ENCODE measurements at places on chromosomes 1 and 21. TPM values are rescaled to one million over a fixed set of nuclear protein-coding genes. Genes with fewer than 3 reads are reported as not detected.

DNA sequence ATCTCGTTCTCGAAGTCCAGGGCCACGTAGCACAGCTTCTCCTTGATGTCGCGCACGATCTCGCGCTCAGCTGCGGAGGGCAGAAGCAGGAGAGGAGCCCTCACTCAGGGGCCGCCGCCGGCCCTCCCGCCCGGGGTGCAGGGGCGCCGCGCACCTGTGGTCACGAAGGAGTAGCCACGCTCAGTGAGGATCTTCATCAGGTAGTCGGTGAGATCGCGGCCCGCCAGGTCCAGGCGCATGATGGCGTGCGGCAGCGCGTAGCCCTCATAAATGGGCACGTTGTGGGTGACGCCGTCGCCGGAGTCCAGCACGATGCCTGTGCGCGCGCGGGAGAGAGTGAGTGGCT lies 1.8 kb downstream of the ACTA1 start:
- H3K36me3 ChIP-seq: peaks cover 12% of the 10 kb centered on the region
- H3K4me1 ChIP-seq: peaks cover 6% of the 10 kb centered on the region
- DNase-seq: no peak
- no peak overlapping the region for H3K4me3 ChIP-seq
- H3K27ac ChIP-seq: no peak overlapping the region

Gene ARMH1
- not detected for total RNA-seq

DNA sequence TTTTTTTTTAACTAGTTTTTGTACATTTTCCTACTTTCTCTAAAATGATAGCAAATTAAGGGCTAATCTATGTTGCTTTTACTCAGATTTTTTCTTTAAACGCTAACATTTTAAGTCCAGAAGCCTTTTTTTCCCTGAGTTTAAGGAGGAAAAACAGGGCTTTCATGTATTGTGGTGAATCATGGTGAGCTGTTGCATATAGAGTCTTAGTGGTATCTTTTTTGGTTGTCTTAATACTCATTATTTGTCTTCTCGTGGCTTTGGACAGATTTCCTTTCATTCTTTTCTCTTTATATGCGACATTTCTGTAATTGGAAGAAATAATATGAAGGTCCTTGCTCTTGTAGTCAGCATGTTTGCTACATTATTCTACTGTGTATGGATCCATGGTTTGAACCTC lies 1015.6 kb downstream of the PLA2G4A start:
- DNase-seq: no peak
- H3K27ac ChIP-seq: no peak overlapping the region
- no peaks in the 10 kb centered on the region for H3K4me1 ChIP-seq
- no peak overlapping the region for H3K4me3 ChIP-seq

DNA sequence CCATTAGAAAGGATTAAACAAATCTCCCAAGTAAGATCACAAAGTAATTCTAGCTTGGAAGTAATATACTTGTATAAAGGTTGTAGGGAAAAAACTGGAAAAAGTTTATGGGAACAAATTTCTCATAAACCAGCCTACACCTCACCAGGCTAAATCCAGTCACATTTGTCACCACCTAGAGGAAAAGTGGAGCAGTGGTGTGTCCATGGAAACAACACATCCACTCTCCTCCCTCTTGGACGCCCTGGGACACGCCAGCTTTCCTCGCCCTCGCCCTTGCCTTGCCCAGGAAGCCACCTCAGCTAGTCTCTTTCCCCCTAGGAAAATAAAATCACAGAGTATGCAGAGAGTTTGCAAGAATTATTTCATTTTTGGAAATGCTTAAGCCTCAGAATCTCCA lies 2.2 kb downstream of the PALMD start:
- peaks cover 10% of the 10 kb centered on the region for H3K4me1 ChIP-seq
- H3K27me3 ChIP-seq: peaks cover 16% of the 10 kb centered on the region
- no peak overlapping the region for H3K4me3 ChIP-seq
- DNase-seq: no peak
- no peak overlapping the region for H3K27ac ChIP-seq
- no peaks in the 10 kb centered on the region for H3K36me3 ChIP-seq

Gene FCN3
- not detected for total RNA-seq

GRCh38 chr1:162397943-162398560 lies 13.9 kb downstream of the SH2D1B start:
- H3K27ac ChIP-seq: no peak overlapping the region
- H3K4me3 ChIP-seq: no peak overlapping the region
- no peaks in the 10 kb centered on the region for H3K36me3 ChIP-seq
- H3K4me1 ChIP-seq: no peaks in the 10 kb centered on the region
- DNase-seq: no peak
- H3K27me3 ChIP-seq: peaks cover 22% of the 10 kb centered on the region

DNA sequence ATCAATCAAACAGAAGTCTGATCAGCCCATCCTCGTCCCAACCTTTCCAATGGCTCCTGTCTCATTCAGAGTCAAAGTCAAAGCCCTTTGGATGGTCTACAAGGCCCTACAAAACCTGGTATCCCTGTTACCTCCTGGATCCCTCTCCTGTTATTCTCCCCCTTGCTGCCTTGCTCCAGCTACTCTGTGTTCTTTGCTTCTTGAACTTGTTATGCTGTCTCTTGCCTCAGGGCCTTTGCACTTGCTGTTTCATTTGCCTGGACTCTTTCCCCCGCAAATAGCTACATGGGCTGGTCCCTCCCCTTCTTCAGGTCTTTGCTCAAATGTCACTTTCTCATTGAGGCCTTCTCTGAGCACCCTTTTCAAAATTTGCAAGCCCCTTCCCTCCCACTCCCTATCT lies 1.4 kb upstream of the CSF3R start:
- no peak for DNase-seq
- peaks cover 8% of the 10 kb centered on the region for H3K4me1 ChIP-seq
- H3K27me3 ChIP-seq: peaks cover 49% of the 10 kb centered on the region
- no peak overlapping the region for H3K4me3 ChIP-seq
- no peaks in the 10 kb centered on the region for H3K36me3 ChIP-seq
- H3K27ac ChIP-seq: no peak overlapping the region

Gene KRTAP13-2
- total RNA-seq: not detected

Gene TMPRSS3
- total RNA-seq: not detected

- no peak for DNase-seq
- H3K27me3 ChIP-seq: peaks cover 51% of the 10 kb centered on the region
- H3K4me1 ChIP-seq: peaks cover 12% of the 10 kb centered on the region
Observed at GRCh38 chr1:167627865-167628641, 2.0 kb upstream of the RCSD1 start.

Gene CFHR5
- not detected for total RNA-seq

GRCh38 chr1:245604979-245605378 lies 450.2 kb downstream of the KIF26B start:
- DNase-seq: no peak
- H3K4me1 ChIP-seq: peaks cover 19% of the 10 kb centered on the region
- H3K36me3 ChIP-seq: no peaks in the 10 kb centered on the region
- H3K27ac ChIP-seq: no peak overlapping the region
- H3K4me3 ChIP-seq: no peak overlapping the region
- no peaks in the 10 kb centered on the region for H3K27me3 ChIP-seq

GRCh38 chr1:91806769-91807700 lies 78.9 kb downstream of the TGFBR3 start:
- DNase-seq: no peak
- H3K27me3 ChIP-seq: peaks cover 11% of the 10 kb centered on the region
- H3K4me1 ChIP-seq: peaks cover 62% of the 10 kb centered on the region
- H3K4me3 ChIP-seq: no peak overlapping the region
- no peak overlapping the region for H3K27ac ChIP-seq

DNA sequence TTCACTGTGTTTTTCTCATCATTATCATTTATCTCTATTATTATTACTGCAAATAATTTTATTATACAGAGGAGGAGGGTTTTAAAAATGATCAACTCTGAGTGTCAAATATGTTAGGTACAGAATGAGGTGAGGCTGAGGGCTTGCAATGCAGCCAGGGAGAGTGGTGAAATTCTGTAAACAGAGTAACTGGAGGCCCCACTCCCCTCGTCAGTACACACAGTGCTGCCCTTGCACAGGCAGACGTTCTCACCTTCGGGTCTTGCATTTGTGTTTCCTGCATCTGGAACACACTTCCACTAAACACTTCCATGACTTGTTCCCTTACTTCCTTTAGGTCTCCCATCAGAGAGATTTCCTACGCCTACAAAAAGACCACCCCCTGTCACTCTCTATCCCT lies 24.3 kb upstream of the COA6 start:
- DNase-seq: no peak
- no peaks in the 10 kb centered on the region for H3K4me1 ChIP-seq
- H3K27ac ChIP-seq: no peak overlapping the region
- no peak overlapping the region for H3K4me3 ChIP-seq
- H3K36me3 ChIP-seq: no peaks in the 10 kb centered on the region

Gene PAFAH2
- 15.0 TPM for total RNA-seq

DNA sequence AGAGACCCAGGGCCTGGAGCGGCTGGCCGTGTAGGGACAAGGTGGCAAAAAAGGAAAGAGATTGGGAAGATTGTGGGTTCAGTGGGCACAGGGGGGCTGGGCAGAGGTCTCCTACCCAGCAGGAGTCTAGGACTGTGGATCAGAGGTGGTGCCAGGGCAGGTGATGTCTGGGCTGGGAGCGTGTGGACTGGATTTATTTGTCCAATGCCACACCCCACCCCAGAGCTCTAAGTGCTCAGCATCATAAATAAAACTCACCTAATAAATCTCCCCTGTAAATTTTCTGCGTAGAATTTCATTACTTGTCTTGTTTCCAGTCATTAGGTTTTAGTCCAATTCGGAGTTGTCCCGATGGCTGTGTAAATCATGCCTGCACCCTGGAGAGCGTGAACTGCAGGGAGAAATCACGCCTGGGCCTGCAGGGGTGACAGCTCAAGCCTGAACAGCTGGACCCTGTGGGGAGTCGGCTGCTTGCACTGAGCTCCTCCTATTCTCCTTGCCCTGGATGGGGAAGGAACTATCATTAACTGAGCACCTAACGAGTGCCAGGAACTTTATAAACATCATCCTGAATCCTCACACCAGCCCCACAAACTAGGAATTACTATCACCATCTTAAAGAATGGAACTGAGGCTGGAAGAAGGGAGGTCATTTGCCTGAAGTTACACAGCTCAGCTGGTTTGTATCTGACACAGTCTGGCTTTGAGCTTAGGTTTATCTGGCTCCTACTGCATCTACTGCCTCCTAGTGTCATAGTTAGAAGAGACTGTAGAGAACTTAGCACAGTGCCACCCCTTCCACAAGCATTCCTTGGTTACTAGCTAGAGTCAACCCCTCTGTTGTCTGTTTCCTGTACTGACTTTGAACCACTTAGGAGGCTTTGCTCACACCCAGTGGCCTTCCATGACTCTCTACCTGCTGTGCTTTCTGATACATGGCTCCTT lies 25.0 kb upstream of the POU3F1 start:
- peaks cover 36% of the 10 kb centered on the region for H3K27me3 ChIP-seq
- no peaks in the 10 kb centered on the region for H3K4me1 ChIP-seq
- peak; percentile 56 for DNase-seq
- no peak overlapping the region for H3K4me3 ChIP-seq

DNA sequence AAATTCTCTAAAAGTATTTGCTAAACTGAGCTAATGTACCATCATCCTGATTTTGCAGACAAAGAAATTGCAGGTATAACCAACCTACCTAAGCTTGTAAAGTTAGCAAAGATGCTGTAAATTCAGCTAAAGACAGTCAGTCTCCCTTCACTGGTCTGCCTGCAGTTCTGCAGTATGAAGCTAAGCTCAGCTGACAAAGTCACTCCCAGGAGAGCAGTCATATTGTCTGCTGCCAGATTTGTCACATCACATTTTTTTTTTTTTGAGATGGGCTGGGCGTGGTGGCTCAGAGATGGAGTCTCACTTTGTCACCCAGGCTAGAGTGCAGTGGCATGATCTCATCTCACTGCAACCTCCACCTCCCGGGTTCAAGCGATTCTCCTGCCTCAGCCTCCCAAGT lies 8.9 kb upstream of the CMPK1 start:
- DNase-seq: no peak
- H3K4me1 ChIP-seq: no peaks in the 10 kb centered on the region
- no peaks in the 10 kb centered on the region for H3K36me3 ChIP-seq
- no peak overlapping the region for H3K4me3 ChIP-seq
- no peaks in the 10 kb centered on the region for H3K27me3 ChIP-seq

Gene ADCY10
- 0.22 TPM for total RNA-seq

DNA sequence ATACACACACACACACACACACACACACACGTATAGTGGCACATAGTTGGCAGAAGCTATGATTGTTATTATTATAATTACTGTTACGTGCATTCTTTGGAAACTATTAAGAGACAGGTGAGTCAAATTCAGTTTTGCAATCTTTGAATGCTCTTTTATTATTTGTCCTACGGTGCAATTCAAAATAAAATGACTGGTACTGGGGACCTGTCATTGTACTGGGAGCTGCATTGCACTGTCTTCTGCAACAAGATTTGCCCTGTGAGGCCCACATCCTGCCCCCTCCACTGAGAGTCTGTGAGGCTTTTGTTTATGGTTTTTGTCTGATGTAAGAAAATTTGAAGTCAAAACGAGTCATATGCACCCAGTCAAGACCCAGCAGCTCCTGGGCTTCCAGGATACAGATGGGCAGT lies 1.9 kb downstream of the LY9 start:
- no peaks in the 10 kb centered on the region for H3K4me1 ChIP-seq
- H3K36me3 ChIP-seq: no peaks in the 10 kb centered on the region
- no peak for DNase-seq

- peaks cover 1% of the 10 kb centered on the region for H3K27me3 ChIP-seq
- peak overlapping the region; percentile 92 for H3K27ac ChIP-seq
- peak overlapping the region; percentile 65 for H3K4me3 ChIP-seq
- H3K36me3 ChIP-seq: peaks cover 20% of the 10 kb centered on the region
Observed at GRCh38 chr1:201751872-201752271, 77.1 kb upstream of the IPO9 start.

Gene AXDND1
- total RNA-seq: not detected

GRCh38 chr1:223886516-223886921 lies 40.8 kb upstream of the TP53BP2 start:
- no peak overlapping the region for H3K4me3 ChIP-seq
- H3K4me1 ChIP-seq: peaks cover 27% of the 10 kb centered on the region
- DNase-seq: no peak
- H3K27me3 ChIP-seq: no peaks in the 10 kb centered on the region

DNA sequence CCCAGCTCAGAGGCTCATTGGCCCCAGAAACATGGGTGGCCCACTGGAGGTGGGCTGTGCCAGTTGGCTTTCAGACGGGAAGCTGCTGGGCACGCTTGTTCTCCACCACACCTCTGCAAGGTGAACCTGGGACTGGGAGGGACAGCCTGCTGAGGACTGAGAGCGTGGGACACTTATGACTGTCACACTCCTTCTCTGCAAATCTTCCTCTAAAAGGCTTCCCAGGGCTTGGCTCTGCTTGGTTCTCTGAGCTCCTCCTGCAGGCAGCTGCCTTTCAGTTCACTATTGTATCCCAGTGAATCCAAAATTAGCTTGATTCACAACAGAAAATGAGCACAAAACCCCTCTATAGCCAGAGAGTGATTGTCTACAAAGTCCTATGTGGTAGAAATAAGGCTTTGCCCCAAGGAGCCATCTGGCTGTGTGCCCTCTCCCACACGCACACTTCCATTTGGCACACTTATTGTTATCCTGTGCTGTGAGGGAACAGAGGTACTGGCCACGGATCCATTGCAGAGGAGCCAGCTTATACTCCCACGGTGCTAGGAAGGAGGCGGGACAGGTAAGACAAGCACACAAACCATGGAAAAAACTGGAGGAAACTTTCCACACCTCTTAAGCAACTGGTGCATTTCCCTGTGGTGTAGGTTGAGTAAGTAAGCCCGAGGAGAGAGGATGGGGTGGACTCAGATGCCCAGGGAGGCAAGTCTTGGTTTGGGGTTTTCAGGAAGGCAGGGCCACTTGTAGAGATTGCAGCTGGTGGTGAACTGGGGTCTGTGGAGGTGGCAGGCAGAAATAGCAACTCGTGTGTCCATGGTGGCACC lies 18.9 kb upstream of the BTG2 start:
- peaks cover under 1% of the 10 kb centered on the region for H3K4me1 ChIP-seq
- no peaks in the 10 kb centered on the region for H3K36me3 ChIP-seq
- peaks cover 44% of the 10 kb centered on the region for H3K27me3 ChIP-seq
- no peak overlapping the region for H3K4me3 ChIP-seq

GRCh38 chr1:62450301-62450700 lies 13.5 kb downstream of the USP1 start:
- H3K4me1 ChIP-seq: peaks cover 16% of the 10 kb centered on the region
- peaks cover 33% of the 10 kb centered on the region for H3K36me3 ChIP-seq
- no peak for DNase-seq
- H3K4me3 ChIP-seq: no peak overlapping the region
- no peak overlapping the region for H3K27ac ChIP-seq

Gene PRMT6
- total RNA-seq: 12.7 TPM
